Fibroblast of lung (primary cell): ENCODE measurements at places on chromosomes 13 and 19.

DNA sequence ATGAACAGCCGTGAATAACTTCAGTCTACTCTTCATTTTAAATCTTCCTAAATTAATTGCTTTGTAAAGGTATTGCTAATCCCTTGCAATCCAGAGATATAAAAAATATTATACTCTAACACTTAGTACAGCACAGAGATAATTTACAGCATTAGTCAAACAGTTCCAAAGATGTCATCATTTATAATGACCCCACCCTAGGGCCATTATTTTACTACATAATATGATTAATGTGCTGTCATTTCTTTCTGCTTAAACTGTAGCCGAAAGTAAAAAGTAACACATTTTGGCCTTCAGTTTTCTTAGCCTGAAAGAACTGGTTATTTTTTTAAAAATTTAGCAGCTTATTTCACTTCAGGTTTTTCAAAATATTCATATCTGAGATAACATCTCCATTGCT lies 256.3 kb upstream of the RFC3 start:
- H3K27ac ChIP-seq, result no peak overlapping the region
- no peak overlapping the region for H3K4me3 ChIP-seq
- H3K36me3 ChIP-seq, result no peaks in the 10 kb centered on the region
- DNase-seq, result no peak

DNA sequence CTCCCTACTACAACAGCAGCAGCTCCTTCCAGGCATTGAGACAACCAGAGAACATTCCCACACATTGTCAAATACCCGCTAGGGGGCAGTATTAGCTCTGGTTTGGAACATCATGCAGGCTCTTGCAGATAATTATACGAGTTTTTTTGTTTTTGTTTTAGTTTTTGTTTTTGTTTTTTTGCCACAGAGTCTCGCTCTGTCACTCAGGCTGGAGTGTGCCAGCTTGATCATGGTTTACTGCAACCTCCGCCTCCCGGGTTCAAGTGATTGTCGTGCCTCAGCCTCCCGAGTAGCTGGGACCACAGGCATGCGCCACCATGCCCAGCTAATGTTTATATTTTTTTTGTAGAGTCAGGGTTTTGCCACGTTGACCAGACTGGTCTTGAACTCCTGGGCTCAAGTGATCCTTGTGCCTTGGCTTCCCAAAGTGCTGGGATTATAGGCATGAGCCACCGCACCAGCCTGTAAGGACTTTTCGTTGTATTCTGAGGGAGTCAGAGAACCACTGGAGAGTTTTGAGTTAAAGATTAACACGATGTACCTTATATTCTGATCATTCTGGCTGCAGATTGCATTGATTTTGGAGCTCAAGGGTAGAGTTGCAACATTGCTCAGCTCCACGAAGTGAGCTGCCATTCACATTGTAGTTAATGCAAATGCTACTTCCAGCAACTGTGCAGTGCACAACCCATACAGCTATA lies 41.7 kb upstream of the CEACAM20 start:
- no peak overlapping the region for H3K4me3 ChIP-seq
- no peaks in the 10 kb centered on the region for H3K4me1 ChIP-seq
- H3K36me3 ChIP-seq, result no peaks in the 10 kb centered on the region
- peak; percentile 63 for DNase-seq
- peaks cover 3% of the 10 kb centered on the region for H3K27me3 ChIP-seq

GRCh38 chr19:5313307-5313706 lies 27.3 kb downstream of the PTPRS start:
- H3K27me3 ChIP-seq, result no peaks in the 10 kb centered on the region
- no peak overlapping the region for H3K27ac ChIP-seq
- H3K4me3 ChIP-seq, result no peak overlapping the region
- H3K36me3 ChIP-seq, result no peaks in the 10 kb centered on the region
- H3K4me1 ChIP-seq, result no peaks in the 10 kb centered on the region

DNA sequence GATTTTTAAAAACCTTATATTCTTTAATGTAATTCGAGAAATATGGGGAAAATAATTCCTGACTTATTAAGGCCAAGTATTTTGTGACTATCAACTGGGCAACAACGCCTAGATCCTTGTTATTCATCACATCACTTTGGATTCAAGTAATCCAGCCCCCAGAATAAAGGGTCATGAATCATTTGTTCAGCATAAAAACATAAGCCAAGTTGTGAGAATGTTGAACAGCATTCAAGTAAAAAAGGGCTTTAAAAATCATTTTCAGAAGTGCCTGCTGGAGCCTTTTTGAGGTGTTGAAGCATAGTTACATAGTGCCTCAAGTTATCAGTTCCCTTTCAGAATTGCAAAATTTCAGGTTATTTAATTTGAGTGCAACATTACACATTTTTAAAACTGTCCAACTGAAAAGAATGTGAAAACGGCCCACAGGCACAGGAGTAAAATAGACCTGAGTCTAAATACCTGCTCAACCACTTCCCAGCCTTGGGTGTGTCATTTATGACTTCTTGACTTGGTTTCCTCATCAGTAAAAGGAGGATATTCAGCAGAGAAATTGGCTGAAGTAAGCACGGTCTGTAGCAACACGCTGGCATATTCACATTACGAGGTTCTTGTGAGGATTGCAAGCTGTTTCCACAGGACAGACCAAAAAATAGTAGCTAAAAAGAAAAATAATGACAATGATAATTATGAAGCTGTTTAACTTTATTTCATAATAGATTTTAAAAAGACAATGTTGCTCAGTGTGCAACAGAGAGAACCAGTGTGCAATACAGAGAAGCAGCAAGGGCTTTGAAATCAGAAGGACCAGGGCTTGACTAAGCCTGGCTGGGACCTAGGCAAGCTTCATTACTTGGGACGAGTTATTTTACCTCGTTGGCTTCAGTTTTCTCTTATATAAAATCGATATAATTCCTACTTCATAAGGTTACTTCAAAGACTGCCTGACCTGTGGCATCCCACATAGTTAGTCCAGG lies 56.6 kb downstream of the MBNL2 start:
- no peak overlapping the region for H3K4me3 ChIP-seq
- H3K36me3 ChIP-seq, result no peaks in the 10 kb centered on the region
- H3K27me3 ChIP-seq, result no peaks in the 10 kb centered on the region
- peak overlapping the region; percentile 9 for H3K27ac ChIP-seq
- DNase-seq, result peak; percentile 67
- peaks cover 17% of the 10 kb centered on the region for H3K4me1 ChIP-seq

DNA sequence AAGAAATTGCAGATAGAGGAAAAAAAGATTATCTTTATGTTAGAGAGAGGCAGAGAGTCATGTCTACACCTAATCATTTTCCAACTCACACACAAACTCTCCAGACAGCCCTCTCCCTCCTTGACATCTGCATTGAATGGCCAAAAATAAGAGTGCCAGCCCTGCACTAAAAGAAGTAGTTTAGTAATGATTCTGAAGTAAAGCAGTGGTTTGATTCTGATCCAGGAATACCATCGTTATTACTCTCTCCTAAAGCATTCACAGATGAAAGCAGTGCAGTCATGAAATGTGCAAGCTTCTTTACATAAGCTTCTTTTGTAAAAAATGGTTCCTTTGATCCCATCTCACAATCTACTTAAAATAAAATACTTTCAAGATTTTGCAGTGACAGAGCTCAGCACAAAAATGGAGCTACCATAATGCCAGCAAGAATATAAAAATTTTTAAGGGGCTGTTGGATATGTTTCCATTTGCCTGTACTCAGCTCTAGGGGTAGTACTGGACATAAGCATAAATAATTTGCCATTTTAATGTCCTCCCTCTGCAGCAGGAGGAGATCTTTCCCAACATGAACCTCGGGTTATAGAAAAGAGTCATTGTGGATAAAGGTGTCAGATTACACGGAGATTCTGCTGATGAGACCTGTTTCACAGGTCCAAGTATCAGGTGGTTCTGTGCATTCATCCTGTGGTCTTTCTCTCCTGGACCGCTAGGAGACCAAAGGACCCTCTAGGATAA lies 406.3 kb downstream of the DCT start:
- H3K4me1 ChIP-seq, result peaks cover 5% of the 10 kb centered on the region
- no peak overlapping the region for H3K4me3 ChIP-seq

GRCh38 chr19:48636859-48637448 lies at the start of gene DBP:
TSS of gene DBP (minus strand) at chr19:48637379. CDS start at chr19:48636994, 385 bp downstream.
- H3K27ac ChIP-seq, result peak within 1 kb of the TSS; percentile 90
- H3K4me3 ChIP-seq, result peak within 1 kb of the TSS; percentile 53
- no peaks in the 10 kb centered on the region for H3K36me3 ChIP-seq
- H3K27me3 ChIP-seq, result no peaks in the 10 kb centered on the region
- H3K4me1 ChIP-seq, result peaks cover 37% of the 10 kb centered on the region

DNA sequence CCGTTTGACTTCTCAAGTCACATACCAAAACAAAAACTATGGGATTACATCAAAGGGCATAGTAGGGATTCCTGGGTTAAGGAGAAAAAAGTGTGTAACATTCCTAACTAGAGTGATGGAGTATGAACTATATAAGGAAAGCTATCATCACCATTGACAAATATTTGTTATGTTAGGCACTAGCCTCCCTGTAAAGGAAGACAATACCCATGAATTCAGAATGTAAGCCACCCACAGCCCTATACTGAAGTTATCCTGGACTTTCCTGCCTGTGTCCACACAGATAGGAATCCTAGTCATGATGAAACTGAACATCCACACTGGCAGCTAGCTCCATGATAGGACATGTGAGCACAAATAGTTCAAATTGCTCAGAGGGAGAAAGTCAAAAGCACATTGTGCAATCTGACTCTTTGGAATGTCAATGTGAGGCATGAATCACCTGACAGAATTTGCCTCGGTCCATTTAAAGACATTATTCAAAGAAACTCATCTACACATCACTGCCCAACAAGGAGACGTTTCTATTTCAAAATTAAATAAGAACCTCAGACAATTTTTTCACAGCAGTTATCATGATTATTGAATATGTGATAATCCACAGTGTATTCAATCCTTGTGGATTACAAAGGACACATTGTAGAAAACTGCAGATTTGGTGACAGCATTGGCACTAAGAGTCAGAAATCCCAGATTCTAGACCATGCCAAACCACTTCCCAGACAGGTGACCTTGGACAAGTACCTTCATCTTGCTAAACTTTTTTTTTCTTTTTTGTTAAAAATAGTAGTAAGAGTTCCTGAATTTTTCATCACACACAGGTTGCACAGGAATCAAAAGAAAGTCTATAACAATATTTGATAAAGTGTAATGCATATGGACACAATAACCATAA lies 529.3 kb downstream of the IRS2 start:
- peaks cover 4% of the 10 kb centered on the region for H3K4me1 ChIP-seq
- H3K4me3 ChIP-seq, result no peak overlapping the region
- DNase-seq, result peak; percentile 99
- peak overlapping the region; percentile 76 for H3K27ac ChIP-seq
- H3K27me3 ChIP-seq, result no peaks in the 10 kb centered on the region
- no peaks in the 10 kb centered on the region for H3K36me3 ChIP-seq

DNA sequence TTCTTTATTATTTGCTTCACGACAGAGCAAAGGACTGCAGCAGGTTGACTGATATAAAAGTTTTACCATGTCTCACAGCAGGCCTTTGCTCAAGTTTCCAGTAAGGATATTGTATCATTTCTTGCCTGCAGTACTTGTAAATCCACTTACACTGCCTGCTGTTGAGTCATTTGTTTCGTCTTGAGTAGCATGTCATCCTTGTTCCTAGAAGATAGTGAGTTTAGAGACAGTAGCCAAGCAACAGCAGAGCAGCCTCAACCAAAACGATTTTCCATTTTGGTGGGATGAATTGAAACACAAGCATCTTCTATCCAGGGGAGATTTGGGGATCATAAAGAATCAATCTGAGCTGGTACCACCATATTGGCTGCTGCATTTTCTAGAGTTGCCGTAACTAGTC lies 24.0 kb upstream of the ALOX5AP start:
- peak; percentile 42 for DNase-seq
- no peaks in the 10 kb centered on the region for H3K36me3 ChIP-seq
- H3K27me3 ChIP-seq, result no peaks in the 10 kb centered on the region
- H3K4me3 ChIP-seq, result no peak overlapping the region

DNA sequence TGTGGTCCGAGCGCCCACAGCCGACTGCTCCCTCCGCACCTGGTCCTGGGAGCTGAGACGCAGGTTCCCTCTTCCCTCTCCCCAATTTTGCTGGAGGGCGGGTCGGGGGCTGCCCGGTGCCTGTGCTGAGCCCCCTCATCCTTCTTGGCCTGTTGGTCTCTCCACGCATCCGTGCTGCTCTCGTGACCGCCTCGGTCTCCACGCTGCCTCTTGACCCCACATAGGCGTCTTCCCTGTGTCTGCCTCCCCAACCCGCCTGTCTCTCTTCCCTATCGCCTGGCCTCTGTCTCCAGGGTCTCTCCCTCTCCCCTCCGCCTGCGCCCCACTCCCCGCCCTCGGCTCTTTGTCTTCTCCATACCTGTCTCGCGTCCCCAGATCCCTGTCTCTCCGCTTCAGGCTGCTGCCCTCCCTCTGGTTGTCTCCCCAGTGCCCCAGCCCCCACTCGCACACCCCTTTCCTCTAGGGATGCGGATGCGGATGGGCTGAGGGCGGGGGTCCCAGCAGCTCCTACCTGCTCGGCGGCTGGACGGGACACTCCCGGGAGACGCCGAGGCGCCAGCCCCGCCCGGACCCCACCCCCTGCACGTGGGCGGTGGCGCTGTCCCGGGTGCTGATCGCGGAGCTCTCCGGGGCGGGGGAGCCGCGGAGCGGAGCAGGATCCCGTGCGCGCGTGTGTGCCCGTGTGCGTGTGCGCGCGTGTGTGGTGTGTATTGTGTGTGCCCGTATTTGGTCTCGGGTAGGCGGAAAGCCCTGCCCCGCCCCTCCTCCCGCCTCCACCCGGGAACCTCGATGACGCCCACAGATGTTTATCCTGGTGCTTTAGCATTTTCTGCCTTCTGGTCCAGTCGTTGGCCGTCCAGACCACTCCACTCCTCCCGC lies at the start of gene SYT5:
SYT5 (minus strand) TSS at position 684 of the 879 bp plus-strand sequence. CDS start 1,248 bp downstream, outside the sequence.
- H3K4me1 ChIP-seq, result peaks cover 8% of the 10 kb centered on the region
- DNase-seq, result no peak
- H3K36me3 ChIP-seq, result no peaks in the 10 kb centered on the region
- H3K27me3 ChIP-seq, result peaks cover 10% of the 10 kb centered on the region
- H3K4me3 ChIP-seq, result peak within 1 kb of the TSS; percentile 36

DNA sequence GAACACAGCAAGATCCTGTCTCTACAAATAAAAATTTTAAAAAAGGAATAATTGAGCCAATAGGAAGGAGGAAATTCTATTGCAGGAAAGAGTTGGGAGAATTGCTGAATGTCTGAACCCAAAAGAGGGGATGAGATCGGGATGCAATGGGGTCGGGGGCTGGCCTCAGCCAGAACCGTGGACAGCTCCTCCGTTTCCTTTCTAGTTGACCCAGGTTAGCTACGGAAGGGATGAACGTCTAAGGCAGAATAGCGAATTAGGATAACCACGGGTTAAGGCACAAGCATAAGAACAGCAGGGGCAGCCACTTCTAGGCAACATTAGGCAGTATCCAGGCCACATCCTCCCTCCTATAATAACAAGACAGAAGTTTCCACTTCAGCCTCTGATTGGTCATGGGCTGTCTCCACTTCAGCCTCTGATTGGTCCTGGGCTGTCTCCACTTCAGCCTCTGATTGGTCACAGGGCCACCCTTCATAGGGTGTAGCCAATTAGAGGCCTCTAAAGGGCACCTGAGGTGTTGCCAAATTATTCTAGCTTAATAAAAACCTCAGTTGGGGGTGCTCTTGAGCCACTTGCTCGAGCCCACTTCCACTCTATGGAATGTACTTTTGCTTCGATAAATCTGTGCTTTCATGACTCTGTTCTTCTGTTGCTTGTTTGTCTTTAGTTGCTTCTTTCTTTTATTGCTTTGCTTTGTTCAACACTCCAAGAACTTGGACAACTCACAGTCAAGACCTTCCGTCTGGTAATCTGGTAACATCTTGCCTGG lies 24.9 kb upstream of the TPM4 start:
- no peak overlapping the region for H3K27ac ChIP-seq
- peaks cover 4% of the 10 kb centered on the region for H3K27me3 ChIP-seq
